ENCODE measurements at places on chromosomes 2 and 18.

- DNase-seq, result no peak
These were observed 272.0 kb downstream of the ETAA1 start for GRCh38 chr2:67669168-67669567.

DNA sequence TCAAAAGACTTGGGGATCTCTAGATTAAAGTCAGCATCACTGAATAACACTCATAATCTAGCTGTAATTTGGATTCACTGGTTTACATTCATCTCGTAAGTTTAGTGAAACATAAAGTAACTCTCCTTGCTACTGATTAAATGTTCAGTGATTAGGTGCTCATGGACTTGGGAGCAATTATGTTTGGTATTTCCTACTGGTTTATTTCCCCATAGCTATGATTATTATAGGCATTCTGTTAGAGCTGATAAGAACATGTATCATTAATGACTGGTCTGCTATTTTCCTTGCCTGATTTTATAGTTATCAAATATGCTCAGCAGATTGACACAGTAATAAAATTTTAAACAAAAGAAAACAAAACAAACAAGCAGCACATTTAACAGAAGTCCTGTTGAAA, 334.7 kb upstream of the SLC8A1 start:
- DNase-seq, result no peak

- no peak for DNase-seq
These were observed 48.7 kb downstream of the EHD3 start for GRCh38 chr2:31282634-31283033.

DNA sequence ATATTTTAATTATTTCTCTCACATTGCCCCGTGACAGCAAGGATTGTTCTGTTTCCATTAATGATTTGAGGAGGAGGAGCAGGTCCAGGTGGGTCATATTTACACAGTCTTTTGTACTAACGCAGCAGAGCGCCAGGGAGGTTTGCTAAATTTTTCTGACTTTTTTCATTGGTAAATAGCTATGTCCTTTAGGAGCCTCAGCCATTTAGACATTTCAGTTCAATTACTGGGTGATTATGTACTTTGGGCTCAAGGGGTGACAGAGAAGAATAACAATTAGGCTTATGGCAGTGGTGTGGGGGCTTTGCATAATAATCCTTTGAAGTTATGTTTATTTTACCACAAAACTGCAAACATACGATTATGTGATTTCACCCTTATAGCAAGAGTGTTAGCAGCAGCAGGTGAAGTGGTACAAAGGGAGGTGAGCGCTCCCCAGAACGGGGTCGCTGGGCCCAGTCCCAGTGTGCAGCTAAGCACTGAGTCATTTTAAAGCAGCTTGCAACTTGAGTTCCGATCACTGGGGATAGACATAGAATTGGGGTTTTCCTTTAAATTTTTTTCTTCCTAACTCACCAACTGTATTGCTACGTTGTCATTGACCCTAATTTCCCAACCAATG, 80.3 kb downstream of the TSHZ1 start:
- no peak for DNase-seq

DNA sequence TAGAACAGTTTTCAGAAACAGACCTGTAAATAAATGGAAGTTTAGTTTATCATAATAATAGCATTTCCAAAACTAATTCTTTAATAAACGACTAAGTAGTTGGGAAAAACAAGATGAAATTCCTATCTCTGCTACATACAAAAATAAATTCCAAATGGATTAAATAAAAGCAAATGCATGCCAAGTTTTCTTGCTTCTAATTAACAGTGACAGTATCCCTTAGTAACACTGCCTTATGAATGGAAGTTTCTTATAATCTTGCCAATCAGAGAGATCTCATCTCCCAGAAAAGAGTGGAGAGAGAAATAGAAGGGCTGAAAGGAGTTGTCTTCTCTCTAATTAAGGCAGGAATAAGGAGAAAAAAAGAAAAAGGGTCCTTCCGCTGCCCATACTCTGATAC, 133.9 kb downstream of the GFPT1 start:
- DNase-seq, result no peak

- DNase-seq, result no peak
These were observed 137.5 kb downstream of the NDUFA10 start for GRCh38 chr2:239887604-239888003.

GRCh38 chr2:157441072-157441454, 2.8 kb downstream of the CYTIP start:
- DNase-seq, result no peak

DNA sequence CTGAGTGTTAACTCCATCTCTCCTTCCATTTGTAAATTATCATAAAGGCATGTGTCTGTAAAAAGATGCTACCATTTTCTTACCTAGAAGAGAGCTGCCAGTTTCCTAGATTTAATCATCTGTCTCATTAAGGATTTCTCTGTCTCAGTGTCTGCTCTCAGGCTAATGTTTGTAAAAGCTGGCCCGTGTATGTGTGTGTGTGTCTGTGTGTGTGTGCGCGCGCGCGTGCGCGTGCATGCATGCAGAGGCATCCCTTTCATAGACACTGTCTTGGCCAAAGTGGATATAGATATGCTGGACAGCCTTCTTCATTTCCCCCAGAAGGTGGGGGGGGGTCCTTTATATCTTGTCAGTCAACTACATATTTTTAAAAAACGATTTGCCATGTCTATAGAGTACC, 18.9 kb downstream of the MGAT5 start:
- no peak for DNase-seq

GRCh38 chr2:60528281-60529020, 25.0 kb downstream of the BCL11A start:
- no peak for DNase-seq

GRCh38 chr18:78321402-78321801, 658.2 kb upstream of the SALL3 start:
- DNase-seq, result no peak

DNA sequence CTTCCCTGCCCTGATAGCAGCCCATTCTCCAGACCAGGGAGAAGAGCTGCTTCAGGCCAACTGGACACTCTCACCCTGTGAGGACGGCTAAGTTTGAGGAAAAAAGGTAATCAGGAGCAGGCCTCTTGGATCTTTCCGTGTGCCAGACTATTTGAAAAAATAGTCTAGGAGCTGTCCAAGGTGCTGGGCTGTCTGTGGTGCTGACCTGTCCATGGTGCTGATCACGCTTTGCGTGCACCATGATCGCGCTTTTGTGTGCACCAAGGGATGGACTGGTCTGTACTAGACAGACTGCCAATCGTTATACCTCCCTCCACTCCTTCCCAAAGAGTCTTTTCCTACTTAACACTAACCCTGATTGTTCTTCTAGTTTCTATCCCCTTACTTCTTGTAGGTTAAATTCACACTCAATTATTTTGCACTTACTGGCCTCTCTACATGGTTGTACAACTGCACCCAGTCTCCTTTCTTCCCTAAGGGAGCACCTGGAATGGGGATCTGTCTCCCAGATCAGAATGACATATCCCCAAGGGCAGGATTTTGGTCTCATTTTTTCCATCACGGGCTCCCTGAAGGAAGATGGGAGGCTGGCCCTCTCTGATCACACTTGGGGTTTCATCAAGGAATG, 295.4 kb downstream of the CELF4 start:
- no peak for DNase-seq

GRCh38 chr2:224837558-224837957, 121.4 kb upstream of the CCDC195 start:
- no peak for DNase-seq

DNA sequence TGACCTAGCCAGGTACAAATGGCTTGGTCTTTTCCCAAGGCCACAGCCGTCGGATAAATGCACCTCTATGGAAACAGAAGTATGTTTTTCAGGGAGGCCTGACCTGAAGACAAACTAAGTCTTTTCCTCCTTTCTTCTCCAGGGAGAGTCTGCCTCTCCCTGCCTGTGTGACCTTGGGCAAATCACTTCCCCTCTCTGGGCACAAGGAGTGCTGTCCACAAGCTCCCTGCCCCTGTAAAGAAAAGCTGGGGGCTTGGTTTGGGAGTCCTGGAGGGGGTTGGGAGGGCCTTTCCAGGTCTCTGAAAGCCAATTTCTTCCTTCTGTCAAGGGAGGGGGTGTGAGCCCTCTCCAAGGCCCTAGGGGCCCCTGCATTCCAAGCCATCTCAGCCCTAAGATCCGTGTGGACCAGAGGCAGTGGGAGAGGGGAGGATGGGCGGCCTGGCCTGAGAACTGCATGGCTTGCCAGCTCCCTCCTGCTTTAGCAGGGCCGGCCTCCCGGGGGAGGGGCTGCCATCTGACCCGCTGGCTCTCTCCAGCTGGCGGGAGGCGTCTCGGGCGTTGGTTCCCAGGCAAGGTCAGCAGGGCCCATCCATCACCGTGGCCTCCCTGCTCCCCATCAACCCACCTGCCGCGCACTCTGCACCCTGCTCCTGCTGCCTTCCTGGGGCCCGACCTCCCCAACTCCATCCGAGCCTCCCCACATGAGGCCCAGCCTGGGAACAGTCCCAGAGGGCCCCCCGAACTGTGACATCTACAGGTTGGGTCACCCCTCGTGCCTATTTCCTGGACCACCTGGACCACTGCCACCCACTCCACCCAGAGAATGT, 61.4 kb downstream of the SMAD7 start:
- DNase-seq, result no peak

DNA sequence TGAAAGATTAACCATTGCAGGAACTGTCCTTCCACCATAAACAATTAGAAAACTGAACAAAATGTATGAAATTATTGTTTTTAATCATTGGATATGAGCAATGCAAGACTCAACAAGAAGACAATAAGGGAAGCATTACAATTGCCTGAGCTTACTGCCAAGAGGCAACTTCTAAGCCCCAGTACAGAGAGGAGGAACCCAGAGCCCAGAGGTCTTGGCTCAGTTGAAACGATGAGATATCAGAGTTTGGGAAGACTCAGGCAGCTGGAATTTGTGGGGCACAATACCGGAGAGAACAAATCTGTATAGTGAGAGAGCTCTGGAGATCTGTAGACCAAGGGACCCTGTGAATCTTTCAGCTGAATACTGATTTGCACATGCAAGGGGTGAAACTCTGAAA, 80.6 kb upstream of the ZFP36L2 start:
- DNase-seq, result no peak

DNA sequence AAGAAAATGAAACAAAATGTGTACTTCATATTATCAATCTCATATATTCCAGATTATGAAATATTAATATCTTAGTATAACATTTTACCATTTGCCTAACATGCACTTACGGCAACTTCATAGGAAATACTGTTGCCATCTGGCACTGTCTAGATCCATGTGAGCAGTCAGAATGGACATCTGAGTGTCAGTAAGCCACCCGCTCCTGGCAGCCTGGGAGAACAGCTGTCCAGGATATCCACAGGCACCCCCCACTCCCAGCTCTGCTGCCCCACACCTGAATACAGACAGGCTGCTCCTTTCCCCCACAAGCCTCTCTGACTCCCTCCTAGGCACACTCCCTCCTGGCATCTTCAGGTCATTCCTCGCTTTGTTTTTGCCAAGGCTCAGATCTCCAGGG, 127.0 kb downstream of the GAREM1 start:
- no peak for DNase-seq

GRCh38 chr2:201507725-201508124, 56.2 kb downstream of the STRADB start:
- DNase-seq, result no peak

GRCh38 chr18:27527856-27528255, 342.7 kb upstream of the CHST9 start:
- DNase-seq, result no peak

- DNase-seq, result no peak
These were observed 28.7 kb upstream of the RPRD1A start for GRCh38 chr18:36095936-36096519.

All from stimulated activated CD4-positive, alpha-beta T cell treated with anti-CD3 and anti-CD28 coated beads, Interleukin-1b, Interleukin-23, amount 100 ng/mL, for 1 hour (primary cell).